Omental fat pad (tissue), 4 donors: ENCODE measurements at places on chromosomes 3 and 15. TPM values are rescaled to one million over a fixed set of nuclear protein-coding genes. Genes with fewer than 3 reads are reported as not detected.

- DNase-seq: no peak
Observed at GRCh38 chr15:98778960-98779359, 130.6 kb downstream of the IGF1R start.

GRCh38 chr15:38002883-38003477 lies 68.5 kb downstream of the TMCO5A start:
- DNase-seq: peak; percentile 25

ARGFX gene
- total RNA-seq: not detected

DNA sequence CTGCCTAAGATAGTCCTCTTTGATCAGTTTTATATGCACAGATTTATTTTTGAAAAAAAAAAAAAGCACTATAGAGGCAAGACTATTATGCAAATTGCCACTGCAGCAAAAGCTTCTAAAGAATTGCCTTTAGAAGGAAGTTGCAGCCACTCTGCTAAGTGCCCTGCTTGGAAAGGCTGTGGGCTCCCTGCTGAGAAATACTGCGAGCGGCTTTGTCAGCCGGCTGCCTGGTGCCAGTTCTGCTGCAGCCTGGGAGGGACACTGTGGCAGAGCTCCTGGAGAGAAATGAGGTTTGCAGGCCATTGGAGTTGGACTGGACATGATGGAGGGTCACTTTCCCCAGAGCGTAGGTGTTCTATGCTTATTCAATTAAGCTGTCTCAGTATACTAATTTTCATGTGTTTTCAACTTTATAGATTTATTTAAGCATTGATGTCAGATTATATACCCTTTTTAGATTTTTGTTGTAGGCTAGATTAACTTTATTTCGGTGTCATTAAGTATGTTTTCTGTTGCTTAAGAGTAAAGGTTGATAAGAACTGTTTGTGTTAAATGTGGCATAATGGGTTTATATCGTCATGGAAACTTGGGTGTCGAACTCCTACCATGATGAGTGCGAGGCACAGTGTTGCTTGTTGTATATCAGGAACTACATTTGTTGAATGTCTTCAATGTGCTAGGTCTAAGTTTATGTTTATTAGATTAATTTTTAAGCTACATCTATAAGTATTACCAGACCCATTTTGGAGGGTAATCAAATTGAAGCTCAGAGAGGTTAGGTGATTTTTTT lies 6.6 kb downstream of the MAP2K5 start:
- DNase-seq: no peak

DNA sequence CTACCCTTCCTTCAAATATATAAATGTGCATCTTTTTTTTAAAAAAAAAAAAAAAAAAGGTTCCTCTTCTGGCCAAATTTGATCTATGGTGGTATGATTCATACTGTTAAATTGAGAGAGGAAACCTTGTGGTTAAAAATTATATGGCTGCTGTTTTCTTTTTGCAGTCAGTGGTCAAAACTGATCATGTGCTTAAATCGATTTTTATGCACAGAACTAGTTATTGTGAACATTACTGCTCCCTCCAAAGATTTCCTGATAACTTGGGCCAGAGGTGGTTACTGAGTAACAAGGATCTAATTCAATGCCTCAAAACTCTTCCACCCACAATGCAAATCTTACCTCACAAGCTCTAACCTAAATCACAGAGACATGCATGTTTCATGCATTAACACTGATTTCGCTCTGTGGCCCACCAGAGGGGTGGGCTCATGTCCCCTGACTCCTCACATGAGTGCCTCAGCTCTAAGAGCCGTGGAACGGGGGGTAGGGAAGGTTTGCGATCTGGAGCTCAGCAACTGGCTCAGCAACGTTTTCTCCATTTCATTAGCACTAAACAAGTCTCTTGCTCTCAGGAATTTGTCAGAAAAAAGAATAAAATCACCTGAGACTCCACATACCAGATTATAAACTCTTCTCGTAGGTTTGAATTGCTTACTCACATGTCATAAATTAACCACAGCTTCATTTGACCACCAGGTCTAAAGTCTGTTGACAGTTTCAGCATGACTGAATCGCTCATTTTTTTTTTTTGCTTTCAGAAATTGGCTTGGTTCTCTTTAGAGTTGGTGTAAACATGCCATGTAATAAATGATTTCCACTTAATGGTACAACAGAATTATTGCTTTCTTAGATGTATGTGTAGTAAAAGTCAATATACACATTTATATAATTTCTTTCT lies 280.4 kb downstream of the CD47 start:
- DNase-seq: no peak

DNA sequence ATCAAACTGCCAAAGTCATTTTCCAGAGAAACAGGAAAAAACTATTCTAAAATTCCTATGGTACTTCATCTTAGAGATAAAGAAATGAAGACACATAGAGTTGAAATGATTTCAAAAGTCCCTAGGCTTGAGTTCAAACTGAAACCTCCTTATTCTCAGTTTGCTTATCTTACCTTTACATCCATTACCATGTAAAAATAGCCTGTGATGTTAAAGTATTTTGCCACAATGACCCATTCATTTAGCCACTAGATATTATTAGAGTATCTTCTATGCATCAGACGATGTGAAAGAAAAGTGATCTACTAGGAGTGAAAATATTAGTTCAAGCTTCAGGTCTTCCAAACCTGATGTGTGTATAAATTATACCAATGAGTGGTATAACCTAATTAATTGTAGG lies 55.1 kb upstream of the TTC14 start:
- DNase-seq: no peak

DNA sequence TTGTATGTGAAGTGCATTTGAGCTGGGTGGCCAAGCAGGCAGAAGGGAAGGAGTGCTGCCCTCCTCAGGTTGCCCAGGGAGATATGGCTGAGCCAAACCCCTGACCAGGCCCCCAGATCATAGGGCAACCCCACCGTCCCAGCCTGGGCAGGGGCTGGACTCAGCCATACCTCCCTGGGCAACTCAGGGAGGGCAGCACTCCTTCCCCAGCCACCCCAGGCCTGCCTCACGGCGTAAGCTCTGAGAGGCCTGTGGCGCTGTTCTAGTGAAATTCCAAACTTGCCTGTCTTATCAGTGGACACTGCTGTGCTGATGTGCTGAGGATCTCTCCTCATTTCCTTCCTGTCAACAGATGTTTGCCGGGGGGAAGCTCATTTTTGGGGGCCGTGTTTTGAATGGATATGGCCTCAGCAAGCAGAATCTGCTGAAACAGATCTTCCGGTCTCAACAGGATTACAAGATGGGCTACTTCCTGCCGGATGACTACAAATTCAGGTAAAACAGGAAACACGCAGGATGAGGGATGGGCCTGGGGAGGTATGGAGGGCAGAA lies 57.6 kb upstream of the FGD5 start:
- no peak for DNase-seq

DNA sequence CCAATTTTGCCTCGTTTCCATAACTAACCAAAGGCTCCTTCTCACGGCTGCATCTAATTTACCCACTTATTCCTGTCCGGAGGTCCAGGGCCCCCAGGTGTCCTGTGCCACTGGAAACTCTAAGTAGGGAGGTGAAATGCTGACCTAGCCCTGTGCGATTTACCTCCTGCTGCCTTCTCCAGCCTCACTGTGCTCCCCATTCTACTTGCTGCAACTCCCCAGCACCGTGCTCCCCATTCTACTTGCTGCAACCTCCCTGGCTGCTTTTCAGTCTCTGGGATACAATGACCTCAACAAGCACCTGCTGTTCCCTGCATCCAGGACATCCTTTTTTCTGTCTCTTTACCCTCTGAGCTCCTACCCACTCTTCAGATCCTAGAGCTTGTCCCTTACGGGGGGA lies 254.7 kb upstream of the PROK2 start:
- DNase-seq: no peak

DNA sequence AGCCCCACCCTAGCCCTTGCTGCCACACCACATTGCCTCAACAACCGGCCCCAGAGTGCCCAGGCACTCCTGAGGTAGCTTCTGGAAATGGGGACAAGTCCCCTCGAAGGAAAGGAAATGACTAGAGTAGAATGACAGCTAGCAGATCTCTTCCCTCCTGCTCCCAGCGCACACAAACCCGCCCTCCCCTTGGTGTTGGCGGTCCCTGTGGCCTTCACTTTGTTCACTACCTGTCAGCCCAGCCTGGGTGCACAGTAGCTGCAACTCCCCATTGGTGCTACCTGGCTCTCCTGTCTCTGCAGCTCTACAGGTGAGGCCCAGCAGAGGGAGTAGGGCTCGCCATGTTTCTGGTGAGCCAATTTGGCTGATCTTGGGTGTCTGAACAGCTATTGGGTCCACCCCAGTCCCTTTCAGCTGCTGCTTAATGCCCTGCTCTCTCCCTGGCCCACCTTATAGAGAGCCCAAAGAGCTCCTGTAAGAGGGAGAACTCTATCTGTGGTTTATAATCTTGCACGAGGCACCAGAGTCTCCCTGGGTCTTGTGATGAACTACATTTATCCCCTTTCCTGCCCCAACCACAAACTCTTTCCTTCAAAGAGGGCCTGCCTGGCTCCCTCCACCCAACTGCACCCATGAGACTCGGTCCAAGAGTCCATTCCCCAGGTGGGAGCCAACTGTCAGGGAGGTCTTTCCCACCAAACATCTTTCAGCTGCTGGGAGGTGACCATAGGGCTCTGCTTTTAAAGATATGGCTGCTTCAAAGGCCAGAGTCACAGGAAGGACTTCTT lies 39.1 kb downstream of the MESD start:
- no peak for DNase-seq

- DNase-seq: no peak
Observed at GRCh38 chr15:81947548-81947947, 98.3 kb downstream of the MEX3B start.

FEZF2 gene
- total RNA-seq: not detected

RFC4 gene
- total RNA-seq: 10.1 TPM

NAALADL2 gene
- 9.1 TPM for total RNA-seq

CCDC80 gene
- 275 TPM for total RNA-seq

GRCh38 chr15:89513284-89513683 lies 16.9 kb upstream of the RHCG start:
- no peak for DNase-seq
